ENCODE measurements at places on chromosomes 5 and 9.

DNA sequence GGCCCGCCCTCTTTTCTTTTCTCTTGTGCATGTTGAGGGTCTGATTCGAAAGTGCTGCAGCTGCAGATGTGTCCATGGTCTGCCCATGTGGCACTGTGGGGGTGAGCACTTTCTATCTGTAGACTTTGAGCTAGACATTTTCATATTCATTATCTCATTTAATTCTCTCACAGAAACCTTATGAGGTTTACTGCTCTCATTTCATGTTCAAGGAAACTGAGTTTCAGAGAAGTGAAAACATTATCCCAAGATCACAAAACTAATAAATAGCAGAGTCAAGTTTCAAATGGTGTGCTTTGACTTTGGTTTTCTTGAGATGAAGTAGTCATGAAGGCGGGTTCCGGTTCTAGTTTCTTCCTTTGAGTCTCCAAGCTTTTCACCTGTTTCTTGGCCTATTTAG is 536.5 kb upstream of the ZNF462 start:
- no peak for DNase-seq

GRCh38 chr9:136646827-136647711 is 15.6 kb upstream of the EGFL7 start:
- DNase-seq, result no peak

- DNase-seq, result no peak
Observed at GRCh38 chr5:101112645-101113044, 209.6 kb upstream of the ST8SIA4 start.

- DNase-seq, result no peak
Observed at GRCh38 chr5:10339058-10339811, 14.3 kb upstream of the MARCHF6 start.

GRCh38 chr5:5179079-5179478 is 38.9 kb downstream of the ADAMTS16 start:
- no peak for DNase-seq

DNA sequence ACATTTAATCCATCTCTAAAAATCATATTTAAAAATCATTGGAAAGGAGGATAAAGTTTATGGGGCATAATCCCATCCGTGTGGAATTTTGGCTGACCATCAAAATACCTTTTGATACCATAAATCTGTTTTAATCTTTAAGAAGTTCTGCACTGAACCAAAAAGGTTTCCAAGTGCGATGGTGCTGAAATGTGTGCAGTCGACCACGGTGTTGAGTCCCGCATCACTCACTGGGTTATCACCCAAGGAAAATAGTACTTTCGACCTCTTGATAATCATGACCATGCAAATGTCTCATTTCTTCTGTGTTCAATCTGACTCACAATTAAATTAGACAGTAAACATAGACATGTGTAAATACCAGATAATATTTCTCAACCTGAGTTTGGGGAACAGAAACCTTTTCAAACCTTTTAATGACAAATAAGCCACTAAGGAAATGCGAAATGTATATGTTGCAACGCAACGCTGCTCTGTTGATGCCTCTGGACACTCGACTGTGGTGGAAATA is 62.0 kb upstream of the CDH6 start:
- DNase-seq, result no peak

GRCh38 chr5:113574417-113574816 is 60.9 kb downstream of the YTHDC2 start:
- no peak for DNase-seq

DNA sequence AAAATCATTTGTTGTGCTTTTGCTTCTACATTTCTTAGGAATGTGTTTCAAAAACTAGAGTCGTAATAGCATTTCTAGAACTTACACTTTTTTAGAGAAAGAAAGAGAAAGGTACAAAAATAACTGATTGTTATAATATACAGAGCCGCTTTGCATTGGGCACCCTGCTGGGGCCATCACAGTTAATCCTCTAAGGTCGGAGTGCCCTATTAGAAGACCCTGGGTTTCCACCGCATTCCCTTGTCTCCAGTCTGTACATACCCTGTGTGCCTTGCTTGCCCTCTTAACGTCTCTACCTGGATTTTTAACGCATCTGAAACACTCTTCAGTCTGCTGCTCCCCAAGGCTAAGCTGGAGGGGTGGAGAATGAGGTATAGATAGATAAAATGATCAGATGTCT is 1.3 kb downstream of the MARVELD2 start:
- DNase-seq, result no peak

DNA sequence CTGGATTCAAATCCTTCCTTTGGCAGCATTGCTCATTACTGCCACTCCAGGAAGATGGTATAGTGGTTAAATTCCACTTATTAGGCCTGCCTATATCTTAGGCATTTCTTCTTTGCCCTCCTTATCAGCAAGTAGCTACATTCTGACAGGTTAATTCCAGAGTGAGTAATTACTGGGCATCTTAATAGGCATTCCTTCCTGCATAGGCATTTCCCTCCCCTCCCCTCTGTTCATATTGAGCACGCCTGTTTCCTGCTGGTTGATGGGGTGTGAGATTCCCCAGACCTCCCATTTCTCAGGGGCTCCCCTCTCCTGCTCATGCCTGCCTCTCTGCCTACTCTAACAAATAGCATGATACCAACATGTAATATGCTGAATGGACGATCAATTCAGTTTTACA is 305.9 kb downstream of the CYLC2 start:
- no peak for DNase-seq

- no peak for DNase-seq
Observed at GRCh38 chr5:174745590-174746103, 21.3 kb downstream of the MSX2 start.
